MM.1S (cell line): ENCODE measurements at places on chromosomes 13 and 19.

GRCh38 chr13:42040730-42041010, 7.8 kb upstream of the DGKH start:
- DNase-seq = no peak

DNA sequence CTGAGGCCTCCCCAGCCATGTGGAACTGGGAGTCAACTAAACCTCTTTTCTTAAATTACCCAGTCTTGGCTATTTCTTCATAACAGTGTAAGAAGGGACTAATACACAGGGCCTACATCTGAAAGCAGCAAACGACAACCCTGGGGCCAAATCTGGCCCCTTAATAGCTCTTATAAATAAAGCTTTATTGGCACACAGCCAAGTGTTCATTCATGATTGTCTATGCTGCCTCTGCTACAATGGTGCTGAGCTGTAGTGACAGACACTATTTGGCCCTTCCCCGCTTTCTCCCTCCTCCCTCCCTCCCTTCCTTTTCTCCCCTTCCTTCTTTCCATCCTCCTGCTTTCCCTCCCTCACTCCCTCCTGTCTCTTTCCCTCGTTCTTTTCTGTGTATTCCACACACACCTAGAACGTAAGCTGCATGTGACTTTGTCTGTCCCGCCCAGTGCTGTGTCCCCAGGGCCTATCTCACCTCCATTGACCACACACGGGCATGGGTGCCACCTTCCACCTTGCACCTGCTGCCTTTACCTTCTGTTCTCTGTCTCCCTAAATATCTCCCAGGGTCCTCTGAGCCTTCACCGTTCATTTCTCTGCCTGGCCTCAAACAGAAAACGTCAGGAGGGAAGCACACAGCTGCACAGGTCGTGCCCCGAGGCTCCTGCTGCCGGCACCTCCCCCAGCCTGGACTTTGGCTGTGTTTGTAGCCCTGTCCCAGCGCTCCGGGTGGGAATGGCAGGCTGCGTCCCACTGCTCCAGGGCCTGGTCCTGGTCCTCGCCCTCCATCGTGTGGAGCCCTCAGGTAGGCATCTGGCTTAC, at the start of gene PROZ:
Gene PROZ, plus strand, starts transcription at position 720 of the 819 bp plus-strand sequence. Its CDS starts 13 bp downstream, at position 733.
- DNase-seq = no peak

GRCh38 chr13:30743319-30744055, 8.1 kb downstream of the ALOX5AP start:
- DNase-seq = no peak

DNA sequence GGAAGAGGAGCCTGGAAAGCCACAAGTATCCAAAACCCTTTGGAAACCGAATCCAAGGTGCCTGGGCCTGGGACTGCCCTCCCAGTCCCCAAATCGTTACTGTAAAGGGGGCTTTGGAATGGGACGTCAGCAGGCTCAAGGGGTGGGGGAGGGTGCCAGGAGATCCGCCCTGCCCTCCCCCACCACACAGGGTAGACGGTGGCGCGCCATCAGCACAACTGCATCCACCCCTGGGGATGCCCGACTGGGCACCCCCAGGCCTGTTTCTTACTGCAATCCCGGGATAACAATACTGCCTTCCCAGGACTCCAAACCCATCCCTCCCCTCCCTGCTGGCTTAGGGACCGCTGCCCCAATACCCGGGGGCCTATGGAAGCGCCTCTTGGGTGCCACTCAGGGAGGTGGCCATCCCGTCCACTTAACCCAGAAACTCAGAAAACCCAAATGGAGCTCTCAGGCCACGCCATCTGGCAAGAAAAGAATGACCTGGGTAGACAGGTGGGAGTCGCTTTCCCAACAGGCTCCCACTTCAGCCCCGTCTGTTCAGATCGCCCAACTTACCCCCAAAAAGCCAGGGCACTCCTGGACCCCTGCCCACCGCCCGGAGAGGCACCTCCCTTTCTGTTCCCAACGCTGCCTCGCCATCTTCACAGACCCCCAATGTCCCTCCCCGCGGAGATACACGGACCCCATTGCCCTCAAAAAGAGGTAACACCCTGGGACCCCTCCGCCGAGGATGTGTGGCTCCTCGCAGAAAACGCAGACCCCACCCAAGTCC, 2.4 kb downstream of the KLF16 start:
- DNase-seq = no peak

DNA sequence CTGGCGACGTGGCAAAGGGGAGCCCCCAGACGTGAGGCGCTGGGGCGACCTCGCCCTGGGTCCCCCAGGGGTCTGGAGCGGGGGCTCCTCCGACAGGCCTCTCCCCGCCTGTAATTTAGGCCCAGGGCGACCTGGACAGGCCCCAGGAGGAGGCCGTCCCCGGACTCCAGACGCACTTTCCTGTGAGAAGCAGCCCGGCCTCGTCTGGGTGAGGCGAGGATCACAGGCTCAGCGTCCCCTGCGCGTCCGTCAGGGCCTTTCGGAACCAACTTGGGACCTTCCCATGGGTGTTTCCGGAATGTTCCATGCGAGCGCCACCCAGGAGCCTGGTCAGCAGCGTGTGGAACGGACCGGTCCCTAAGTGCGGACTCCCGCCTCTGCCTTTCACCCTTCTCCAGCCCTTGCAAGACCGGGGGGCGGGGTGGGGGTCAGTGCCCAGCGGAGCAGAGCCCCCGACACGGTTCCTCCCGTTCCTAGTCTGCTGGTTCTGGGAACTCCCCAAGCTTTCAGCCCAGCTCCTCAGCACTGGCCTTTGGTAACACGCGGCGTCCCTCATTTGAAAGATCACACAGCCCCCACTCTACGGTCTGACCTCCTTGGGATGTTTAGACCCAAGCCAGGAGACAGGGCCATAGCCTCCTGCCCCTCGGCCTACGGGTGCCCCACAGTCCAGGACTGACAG, 1.1 kb upstream of the GRTP1 start:
- DNase-seq = no peak
